ENCODE measurements at places on chromosomes 2 and 18. TPM values are rescaled to one million over a fixed set of nuclear protein-coding genes. Genes with fewer than 3 reads are reported as not detected.

DNA sequence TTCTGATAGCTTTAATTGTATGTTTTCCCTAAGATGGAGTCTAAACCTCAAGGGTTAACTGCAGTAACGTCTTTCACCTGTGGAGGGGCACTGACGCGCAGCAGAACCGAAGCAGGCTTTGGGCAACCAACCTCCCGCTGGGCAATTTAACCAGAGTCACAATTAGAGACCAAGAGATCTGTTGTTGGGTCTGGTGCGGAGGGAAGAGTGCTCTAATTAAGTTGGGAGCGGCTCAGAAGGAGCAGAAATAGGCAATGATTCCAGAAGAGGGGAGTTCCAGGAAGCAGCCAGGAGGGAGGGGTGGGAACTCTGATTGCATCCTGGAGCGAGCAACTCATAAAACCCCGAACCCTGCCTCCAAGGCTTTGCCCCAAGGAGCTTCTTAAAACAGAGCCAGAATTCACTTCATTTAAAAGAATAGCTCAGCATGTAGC lies 245.8 kb downstream of the PAX3 start:
- no peak overlapping the region for H3K27ac ChIP-seq
- H3K27me3 ChIP-seq: no peaks in the 10 kb centered on the region
- peak; percentile 33 for DNase-seq

DNA sequence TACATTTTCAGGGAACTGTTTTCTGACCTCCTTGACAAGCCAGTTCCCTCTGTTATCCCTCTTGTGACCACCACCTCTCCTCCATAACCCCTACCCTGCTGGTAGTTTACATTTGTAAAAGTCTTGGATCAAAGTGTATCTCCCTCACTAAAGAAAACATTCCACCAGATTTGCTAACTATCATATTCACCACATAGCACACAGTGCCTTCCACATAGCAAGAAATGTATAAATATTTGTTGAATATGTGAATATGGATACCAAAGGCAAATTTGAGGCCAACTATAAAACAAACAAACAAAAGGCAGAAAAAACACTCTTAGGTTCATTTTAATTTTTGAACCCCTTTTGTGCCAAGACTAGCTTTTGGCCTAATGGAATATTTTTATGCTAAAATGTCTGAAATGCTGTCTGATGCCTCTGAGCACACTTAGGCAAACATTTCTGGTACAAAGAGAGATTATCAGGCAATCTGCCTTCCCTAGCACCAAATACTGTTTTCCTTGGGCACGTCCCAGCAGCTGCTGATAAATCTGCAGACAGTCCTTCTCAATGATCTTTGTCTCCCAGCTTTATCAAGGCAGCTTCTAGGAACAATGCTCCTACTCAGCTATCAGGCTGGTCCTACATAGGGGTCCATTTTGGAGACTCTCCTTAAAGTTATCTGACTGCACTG lies 26.7 kb upstream of the ST8SIA3 start:
- DNase-seq: no peak
- no peak overlapping the region for H3K27ac ChIP-seq
- no peaks in the 10 kb centered on the region for H3K4me1 ChIP-seq

DNA sequence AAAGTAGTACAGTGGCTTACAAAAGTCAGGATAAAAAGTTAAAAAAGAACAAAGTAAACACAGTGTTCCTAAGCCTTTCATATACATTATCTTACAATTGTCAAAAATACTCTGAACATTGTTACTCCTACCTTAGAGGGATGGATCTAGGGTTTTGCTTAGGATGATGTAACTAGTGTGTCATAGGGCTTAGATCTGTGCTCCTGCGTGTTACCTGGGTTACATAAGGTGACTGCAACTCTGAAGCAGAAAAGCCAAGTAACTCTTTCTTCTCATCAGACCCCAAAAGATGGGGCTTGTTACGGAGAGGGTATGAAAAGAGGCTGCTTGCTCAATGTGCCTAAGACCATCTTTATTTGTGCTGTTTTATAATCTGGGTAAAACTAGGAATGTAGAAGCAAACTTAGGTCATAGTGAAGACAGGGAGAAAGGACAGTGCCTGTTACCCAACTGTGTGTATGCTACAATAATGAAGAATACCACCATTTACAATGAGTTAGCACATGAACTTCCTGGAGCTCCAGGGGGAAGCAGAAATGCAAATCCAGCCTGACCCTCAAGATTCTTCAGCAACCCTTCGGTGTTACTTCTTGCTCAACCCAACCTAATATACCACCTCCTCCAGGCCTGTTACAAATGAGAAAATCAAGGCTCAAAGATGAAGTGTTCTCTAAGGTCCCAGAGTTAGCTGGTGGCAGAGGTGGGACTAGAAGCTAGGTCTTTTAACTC lies 42.0 kb upstream of the STK17B start:
- no peak for DNase-seq
- no peaks in the 10 kb centered on the region for H3K36me3 ChIP-seq
- no peaks in the 10 kb centered on the region for H3K27me3 ChIP-seq

DNA sequence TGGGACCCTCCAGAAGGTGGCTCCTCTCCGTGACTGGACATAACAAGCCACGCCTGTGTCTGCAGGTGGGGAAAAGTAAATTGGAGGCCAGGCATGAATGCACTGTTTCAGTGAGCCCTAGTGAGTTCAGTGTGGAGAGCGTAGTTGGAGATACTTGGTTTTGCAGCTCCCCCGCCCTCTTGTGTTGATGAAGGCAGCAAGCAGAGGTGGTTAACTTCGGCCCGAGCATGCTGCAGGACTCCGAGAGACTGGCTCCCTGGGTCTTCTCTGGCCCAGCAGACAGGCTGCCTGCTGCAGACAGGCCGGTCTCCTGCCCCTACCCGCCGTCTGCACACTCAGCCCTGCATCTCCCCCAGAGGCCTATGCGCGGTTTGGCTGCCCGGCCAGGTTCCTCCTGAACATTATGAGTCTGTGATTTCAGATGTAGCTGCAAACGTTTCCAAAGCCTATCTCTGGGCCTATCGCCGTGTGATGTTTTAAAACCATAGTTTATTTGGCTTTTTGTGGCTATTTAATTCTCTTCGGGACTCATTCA lies 102.4 kb downstream of the LDLRAD4 start:
- no peaks in the 10 kb centered on the region for H3K27me3 ChIP-seq
- no peaks in the 10 kb centered on the region for H3K36me3 ChIP-seq
- DNase-seq: no peak
- no peak overlapping the region for H3K4me3 ChIP-seq
- no peaks in the 10 kb centered on the region for H3K4me1 ChIP-seq

DNA sequence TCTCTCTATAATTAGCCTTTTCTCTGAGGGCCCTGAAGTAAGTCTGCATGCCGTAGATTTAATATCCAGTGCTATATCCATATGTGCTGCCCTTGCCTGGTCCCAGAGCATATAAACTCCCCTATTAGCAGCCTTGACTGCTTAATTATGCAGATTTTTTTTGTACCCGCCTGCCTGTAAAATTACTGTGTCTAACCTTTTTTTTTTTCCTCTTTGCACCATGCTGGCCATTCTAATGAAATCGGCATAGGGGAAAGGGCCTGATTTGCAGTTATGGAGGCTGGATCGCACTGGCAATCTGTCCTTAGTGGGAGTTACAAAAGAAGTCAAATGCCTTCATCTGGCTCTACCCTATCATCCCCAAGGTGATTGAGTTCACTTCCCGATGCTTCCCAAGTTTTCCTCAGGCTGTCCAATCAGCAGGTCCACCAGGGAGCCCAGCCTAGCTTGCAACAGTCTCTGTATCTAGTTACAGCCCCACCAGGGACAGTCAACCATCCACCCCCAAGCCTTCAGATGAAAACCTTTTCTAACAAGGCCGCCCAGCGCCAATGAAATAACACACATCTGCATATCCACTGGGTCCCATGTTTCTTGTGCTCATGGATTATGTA lies 239.0 kb downstream of the ZNF521 start:
- H3K36me3 ChIP-seq: no peaks in the 10 kb centered on the region
- DNase-seq: no peak
- H3K4me3 ChIP-seq: no peak overlapping the region
- no peak overlapping the region for H3K27ac ChIP-seq
- H3K27me3 ChIP-seq: no peaks in the 10 kb centered on the region

DNA sequence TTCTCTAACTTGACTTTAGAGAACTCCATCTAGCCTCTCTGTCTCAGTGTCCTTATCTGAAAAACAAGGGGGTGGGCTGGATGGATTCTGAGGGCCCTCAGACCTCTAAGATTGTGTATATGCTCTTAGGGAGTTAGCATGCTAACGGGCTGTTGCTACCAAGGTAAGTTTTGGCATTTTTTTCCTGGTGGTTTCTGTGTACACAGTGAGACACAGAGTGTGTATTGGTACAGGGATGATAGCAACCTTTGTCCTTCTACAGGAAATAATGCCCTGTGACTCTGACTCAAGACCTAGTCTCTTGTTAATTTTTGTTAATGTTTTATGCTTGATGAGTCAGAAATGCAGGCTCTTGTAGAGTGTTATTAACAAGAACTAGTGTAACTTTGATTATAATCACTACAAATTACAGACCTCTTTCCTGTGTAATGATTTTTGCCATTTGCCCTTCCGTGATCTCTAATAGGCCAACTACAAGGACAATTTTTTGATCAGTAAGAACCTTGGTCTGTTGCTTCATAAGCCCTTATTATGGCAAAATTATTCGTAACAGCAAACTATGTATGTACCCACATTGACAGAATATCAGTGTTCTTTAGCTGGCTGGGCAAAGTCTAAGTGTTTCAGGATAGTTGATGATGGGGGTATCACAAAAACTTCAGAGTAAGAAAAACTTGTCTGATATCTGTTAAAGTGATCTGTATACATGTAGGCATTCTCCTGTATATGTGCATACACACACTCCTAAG lies 89.7 kb downstream of the SPTBN1 start:
- DNase-seq: no peak
- no peaks in the 10 kb centered on the region for H3K36me3 ChIP-seq
- no peak overlapping the region for H3K4me3 ChIP-seq
- peaks cover 13% of the 10 kb centered on the region for H3K4me1 ChIP-seq

DNA sequence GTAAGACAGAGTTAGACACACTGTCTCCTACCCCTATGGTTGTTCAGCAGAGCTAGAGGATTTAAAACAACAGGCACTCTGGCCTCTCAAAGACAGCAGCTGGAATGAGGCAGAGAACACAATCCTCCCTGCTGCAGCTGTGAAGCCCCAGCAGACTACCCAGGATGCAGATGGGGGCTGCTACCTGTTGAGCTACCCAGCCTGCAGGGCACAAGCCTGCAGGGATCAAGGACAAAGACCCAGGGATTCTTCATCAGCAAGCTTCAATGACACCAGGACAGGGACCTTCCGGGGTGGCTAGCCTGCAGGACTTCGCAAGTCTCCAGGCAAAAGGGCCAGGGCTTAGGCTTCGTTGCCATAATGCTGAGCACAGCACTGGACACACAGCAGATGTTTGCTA lies 27.2 kb downstream of the GALNT14 start:
- H3K27ac ChIP-seq: no peak overlapping the region
- H3K27me3 ChIP-seq: no peaks in the 10 kb centered on the region
- DNase-seq: no peak
- H3K36me3 ChIP-seq: no peaks in the 10 kb centered on the region
- no peaks in the 10 kb centered on the region for H3K4me1 ChIP-seq

DNA sequence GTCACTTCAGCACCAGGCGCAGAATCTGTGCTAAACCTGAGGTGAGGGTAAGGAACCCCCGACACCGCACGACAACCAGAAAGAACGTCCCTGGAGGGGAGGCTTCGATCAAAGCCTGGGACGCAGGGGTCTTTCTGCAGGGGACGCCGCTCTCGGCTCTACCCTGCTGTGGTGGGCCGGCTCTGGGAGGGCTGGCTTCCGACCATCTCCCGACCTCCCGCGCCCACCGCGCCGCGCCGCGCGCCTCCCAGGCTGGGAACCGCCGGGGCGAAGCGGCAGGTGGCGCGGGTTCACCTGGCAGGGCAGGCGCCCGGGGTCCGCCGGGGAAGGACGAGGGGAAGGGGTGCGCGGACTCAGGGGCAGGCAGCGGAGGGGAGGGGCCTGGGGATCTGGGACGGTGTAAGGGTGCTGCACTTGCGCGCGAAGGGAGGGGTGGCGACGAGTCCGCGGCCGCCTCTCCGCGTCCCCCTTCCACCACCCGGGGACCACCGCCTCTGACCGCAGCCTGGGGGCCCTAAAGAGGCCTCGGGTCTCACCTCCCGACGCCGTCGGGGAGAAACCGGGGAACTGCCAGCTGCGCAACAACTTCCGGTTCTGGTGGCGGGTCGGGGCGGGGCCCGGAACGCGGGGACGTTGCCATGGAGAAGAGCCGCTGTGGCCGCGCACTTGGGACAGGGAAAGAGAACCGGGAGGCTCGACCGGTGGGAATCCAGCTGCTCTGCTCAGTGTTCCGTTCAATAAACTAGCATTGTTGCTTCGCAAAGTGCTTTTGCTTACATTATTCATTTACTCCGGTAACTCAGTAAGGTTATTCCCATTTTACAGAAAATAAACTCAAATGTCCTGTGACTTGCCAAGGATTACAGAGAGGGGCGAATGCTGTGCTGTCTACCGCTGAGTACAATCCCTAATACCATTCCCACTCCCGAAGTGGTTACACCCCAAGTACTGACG lies at the start of gene ZNF396:
TSS of gene ZNF396 (minus strand) at position 596 of the 954 bp plus-strand sequence. CDS start 3,045 bp downstream, outside the sequence.
- no peaks in the 10 kb centered on the region for H3K27me3 ChIP-seq
- DNase-seq: peak; percentile 90
- no peaks in the 10 kb centered on the region for H3K36me3 ChIP-seq
- H3K4me1 ChIP-seq: no peaks in the 10 kb centered on the region
- H3K4me3 ChIP-seq: peak within 1 kb of the TSS; percentile 90

GRCh38 chr2:238182362-238182761 lies 21.1 kb downstream of the ILKAP start:
- DNase-seq: no peak
- H3K4me1 ChIP-seq: no peaks in the 10 kb centered on the region
- peaks cover 20% of the 10 kb centered on the region for H3K36me3 ChIP-seq
- H3K27ac ChIP-seq: no peak overlapping the region

- H3K27me3 ChIP-seq: no peaks in the 10 kb centered on the region
- H3K4me3 ChIP-seq: no peak overlapping the region
- no peak overlapping the region for H3K27ac ChIP-seq
- DNase-seq: no peak
- no peaks in the 10 kb centered on the region for H3K4me1 ChIP-seq
Observed at GRCh38 chr2:175964195-175964594, 37.9 kb downstream of the LNPK start.

DNA sequence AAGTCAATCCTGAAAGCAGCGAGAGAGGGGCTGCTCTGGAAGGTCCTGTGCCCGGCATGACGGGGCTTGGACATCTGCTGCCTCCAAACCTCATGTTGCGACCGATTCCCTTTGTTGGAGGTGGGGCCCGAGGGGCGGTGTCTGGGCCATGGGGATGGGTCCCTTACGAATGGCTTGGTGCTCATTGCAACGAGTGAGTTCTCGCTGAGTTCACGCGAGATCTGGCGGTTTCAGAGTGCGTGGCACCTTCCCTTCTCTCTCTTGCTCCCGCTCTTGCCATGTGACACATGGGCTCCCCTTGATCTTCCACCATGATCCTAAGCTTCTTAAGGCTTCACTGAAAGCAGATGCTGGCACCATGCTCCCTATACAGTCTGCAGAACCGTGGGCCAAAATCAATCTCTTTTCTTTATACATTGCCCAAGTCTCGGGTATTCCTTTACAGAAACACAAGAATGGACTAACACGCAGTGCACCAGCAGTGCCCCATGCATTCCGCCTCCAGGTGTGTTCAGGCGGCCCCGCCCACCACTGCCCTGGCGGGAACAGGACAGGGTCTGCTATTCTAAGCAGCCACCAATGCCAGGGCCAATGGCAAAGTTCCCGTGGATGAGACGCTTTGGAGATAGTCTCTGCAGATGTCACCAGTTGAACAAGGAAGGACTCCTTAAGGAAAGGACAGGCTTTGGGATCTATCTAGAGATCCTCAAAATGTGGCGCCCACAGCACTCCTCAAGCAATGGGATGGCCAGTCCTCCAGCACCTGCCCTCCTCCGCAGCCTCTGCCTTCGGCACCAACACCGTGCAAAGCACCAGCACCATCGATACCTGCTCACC lies 63.4 kb downstream of the ZNF516 start:
- H3K27ac ChIP-seq: no peak overlapping the region
- no peaks in the 10 kb centered on the region for H3K27me3 ChIP-seq
- DNase-seq: no peak
- no peak overlapping the region for H3K4me3 ChIP-seq
- no peaks in the 10 kb centered on the region for H3K36me3 ChIP-seq
- H3K4me1 ChIP-seq: no peaks in the 10 kb centered on the region

The HNRNPLL gene
- 41.6 TPM for total RNA-seq

Measured in colonic mucosa (tissue), 4 donors.